ENCODE measurements at places on chromosomes 2 and 18. TPM values are rescaled to one million over a fixed set of nuclear protein-coding genes. Genes with fewer than 3 reads are reported as not detected.

Gene NTSR2
- total RNA-seq = not detected

Gene ABHD1
- total RNA-seq = 0.76 TPM

Gene KCNIP3
- total RNA-seq = not detected

Gene PTPRN
- not detected for total RNA-seq

Gene TTN
- total RNA-seq = 0.73 TPM

Gene LYG2
- not detected for total RNA-seq

Gene DQX1
- total RNA-seq = 0.56 TPM

Gene BMPR2
- 8.7 TPM for total RNA-seq

Gene AMER3
- not detected for total RNA-seq

Gene ANKRD30BL
- not detected for total RNA-seq

Gene SERPINB4
- total RNA-seq = not detected

Gene COL6A3
- total RNA-seq = 27.7 TPM

Gene ITGA6
- 8.6 TPM for total RNA-seq

Gene G6PC2
- not detected for total RNA-seq

Gene SRD5A2
- total RNA-seq = not detected

Gene UGT1A10
- total RNA-seq = not detected

Gene SEPTIN10
- 8.4 TPM for total RNA-seq

Gene EPAS1
- total RNA-seq = 51.0 TPM

Gene ARHGEF4
- total RNA-seq = 0.58 TPM

Gene ADAM17
- 24.0 TPM for total RNA-seq

Gene COBLL1
- total RNA-seq = not detected

Gene TMEFF2
- not detected for total RNA-seq

Gene ADD2
- total RNA-seq = 6.0 TPM
